ENCODE measurements at places on chromosomes 1 and 21. TPM values are rescaled to one million over a fixed set of nuclear protein-coding genes. Genes with fewer than 3 reads are reported as not detected.

The LRIF1 gene
- total RNA-seq = 11.1 TPM

The TGFB2 gene
- 35.7 TPM for total RNA-seq

DNA sequence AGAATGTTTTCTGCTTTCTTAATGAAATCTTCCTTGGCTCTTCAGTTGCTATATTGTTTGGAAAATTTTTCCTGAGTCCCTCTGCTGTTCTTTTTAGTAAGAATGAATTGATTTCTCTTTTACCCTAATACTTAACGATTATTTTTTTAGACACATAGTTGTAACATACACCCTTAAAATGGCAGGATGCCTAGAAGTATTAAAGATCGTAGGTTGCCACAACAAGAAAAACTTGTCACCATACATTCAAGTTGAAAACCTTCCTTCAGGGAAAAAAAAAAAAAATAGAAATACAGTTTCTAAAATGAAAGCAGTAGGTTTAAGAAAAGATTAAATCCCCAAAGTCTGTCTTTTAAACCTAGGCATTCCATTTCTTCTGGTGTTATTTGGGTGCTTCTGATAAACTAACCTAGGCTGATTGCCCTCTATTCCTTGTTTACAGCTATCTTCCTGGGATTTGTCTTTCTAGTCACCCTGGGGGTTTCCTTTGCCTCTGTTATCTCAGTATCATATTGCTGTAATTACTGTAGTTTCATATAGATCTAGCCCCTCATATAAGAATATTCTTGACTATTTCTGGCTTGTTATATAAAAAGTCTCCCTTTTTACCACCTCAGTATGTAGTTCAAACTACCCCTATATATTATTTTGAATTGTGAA is 16.8 kb downstream of the SUCO start:
- no peak for DNase-seq

- no peak for DNase-seq
These were observed 141.3 kb upstream of the ADAMTS5 start for GRCh38 chr21:27108228-27108627.

DNA sequence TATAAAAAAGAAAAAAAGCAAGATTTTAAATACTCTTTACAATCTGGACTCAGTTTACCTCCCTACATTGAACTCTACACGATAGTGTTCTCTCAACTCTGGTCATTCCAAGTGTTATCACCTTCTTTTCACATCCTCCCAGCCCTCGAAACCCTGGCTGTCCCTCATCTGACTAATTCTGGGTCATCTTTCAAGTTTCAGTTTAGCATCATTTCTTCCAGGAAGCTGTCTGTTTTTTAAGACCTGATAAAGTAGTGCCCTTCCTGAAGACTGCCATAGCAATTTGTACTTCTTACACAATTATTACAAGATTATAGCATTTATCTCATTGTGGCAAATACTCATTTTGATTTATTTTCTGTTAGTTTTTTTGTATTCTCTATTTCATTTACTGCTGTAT is 1.2 kb downstream of the ALG14 start:
- DNase-seq = no peak

Measured in epithelial cell of proximal tubule (primary cell).